ENCODE measurements at places on chromosomes 6 and 20.

DNA sequence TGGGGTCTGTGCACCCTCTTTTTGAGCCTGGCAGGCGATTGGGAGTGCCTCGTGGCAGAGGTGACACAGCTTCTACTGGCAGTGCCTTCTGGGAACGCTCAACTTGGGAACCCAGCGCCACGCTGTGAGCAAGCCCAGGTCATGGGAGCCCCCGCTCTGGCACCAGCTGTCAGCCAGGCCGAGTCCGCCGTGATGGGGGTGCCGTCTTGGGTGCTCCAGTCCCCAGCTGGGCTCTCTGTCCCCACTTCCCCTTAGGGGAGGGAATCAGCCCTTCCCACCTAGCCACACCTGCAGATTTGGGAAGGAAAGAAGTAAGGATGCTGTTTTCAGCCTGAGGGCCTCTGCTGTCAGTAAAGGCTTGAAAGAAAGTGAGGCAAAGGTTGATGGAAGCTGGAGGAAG, 31.0 kb upstream of the NTSR1 start:
- no peak for DNase-seq

GRCh38 chr6:118240878-118241528, 307.1 kb upstream of the PLN start:
- DNase-seq, result no peak

DNA sequence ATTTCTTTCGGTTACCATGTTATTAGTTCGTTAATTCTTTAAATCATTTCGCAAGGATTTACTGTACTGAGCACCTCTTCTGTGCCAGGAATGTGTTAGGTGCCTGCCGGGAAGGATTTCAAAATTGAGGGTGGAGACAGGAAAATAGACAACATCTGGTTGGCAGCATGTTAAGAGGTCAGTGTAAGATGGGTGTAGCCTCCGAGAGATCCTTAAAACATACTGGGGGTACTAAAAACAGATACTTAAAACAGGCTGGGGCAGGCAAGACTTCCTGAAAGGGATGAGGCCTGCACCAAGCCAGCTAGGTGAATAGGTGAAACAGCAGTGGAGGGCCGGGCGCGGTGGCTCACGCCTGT, 178.0 kb upstream of the SGK1 start:
- no peak for DNase-seq

DNA sequence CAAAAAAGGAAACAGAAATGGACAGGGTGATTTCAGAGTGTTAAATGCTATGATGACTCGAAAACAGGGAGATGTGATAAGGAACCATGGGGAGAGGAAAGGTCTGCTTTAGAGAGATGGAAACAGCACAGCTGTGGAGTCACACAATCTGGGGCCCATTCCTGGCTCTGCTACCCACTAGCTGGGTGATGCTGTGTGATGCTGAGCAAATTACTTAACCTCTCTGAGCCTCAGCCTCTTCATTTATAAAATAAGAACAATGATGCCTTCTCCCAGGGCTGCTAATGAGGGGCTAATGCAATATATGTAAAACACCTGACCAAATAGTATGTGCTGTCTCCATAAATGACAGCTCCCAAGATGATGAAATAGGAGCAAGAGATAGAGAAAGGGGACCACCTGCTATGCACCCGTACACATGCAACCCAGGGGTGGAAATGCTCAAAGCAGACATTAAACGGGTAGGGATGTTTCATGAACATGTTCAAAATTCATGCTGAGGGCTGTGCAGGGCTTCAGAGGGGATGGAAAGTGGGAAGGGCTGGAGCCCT, 27.7 kb downstream of the MDGA1 start:
- no peak for DNase-seq

GRCh38 chr6:106380407-106380806, 19.9 kb downstream of the CRYBG1 start:
- no peak for DNase-seq

DNA sequence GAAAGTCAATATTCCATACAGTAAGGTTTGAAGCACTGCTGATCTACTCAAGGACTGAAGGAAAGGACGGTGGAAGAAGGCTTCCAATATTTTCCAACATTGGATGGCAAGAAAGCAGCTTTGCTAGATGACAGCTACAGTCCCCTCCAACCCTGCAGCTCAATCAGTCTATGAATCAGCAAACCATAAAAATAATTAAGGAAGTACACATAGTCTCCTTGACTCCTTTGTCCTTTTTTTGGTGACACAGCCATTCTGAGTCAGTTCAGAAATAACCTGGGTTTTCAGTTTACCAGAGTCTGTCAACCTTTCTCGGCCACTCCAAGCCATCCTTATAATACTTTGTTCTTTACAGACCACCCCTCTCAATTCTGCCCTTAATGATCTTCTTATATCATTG, 232.5 kb downstream of the IBTK start:
- no peak for DNase-seq

GRCh38 chr6:44850312-44850711, 462.8 kb downstream of the CDC5L start:
- no peak for DNase-seq

- DNase-seq, result no peak
These were observed 387.8 kb upstream of the RUNX2 start for GRCh38 chr6:44940367-44940766.

DNA sequence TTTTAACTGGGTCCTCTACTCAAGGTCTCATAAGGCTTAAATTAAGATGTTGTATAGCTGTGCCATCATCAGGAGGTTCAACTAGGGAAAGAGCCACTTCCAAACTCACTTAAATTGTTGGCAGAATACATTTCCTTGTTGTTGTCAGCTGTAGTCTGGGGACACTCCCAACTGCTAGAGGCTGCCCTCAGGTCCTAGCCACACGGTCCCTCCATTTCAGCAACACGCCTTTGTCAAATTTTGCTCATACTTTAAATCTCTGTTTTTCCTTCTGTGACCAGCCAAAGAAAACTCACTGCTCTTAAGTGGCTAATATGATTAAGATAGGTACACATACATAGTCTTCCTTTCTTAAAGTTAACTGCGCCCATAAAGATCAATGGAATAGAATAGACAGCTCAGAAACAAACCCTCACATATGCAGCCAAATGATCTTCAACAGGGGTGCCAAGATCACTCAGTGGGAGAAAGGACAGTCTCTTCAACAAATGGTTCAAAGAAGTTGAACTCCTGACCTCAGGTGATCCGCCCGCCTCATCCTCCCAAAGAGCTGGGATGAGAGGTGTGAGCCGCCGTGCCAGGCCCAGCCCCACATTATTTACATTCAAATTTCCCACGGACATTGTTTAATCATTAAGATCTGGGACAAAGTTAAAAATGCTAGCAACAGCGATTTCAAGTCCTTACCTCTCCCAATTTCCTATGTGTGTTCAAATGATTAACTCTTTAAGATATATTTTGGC, 76.4 kb upstream of the ELOVL5 start:
- DNase-seq, result no peak

DNA sequence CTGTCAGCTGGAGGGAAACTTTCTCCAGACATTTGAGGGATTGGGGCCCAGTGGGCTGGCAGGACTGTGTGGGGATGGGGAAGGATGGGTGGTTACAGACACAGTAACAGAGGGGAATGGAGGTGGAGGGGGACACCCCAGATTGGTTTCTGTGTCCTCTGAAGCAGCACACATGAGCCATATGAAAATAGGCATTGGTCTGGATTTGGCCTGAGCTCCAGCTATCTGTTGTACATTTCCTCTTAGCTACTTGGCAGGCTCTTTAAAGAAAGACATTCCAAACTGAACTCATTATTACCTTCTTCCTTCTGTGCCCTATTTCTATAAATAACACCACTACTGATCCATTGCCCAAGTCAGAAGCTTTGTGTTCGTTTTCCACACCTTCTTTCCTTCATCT, 72.0 kb upstream of the PRL start:
- no peak for DNase-seq

- no peak for DNase-seq
These were observed 15.7 kb upstream of the TGM3 start for GRCh38 chr20:2280082-2280481.

DNA sequence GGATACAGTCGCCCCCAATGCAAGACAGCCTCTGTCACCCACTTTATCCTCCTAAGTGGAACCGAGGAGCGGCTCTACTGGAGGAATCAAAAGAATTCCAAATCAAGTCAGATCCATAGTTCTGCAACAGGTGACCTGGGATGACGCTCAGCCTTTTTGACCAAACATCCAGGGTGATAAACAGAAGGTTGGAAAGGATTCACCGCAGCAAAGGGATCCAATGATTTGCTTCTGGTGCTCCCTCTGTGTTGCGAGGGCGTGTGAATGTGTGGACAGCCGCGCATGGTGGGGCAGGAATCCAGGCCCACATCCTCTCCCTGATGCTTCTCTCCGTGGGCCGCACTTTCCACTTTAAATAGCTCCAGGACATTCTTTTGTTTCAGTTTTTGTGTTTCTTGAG, 116.8 kb upstream of the CDH4 start:
- no peak for DNase-seq

DNA sequence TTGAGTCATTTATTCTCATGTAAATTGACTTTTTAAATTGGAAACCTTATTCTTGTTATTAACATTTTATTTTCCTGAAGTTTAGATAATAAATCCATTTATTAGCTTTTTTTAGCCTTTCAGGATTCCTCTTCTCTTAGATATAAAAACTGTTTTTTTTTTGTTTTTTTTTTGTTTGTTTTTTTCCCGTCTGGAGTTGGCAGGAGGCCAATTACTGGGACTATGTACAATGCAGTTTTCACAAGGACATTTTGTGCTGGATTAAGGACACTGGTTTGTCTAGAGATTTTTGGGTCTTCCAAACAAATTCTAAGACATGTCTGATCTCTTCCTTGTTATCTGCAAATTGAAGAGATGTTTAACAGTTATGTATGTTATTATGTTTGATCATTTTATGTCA, 1.3 kb downstream of the BTNL2 start:
- DNase-seq, result no peak

DNA sequence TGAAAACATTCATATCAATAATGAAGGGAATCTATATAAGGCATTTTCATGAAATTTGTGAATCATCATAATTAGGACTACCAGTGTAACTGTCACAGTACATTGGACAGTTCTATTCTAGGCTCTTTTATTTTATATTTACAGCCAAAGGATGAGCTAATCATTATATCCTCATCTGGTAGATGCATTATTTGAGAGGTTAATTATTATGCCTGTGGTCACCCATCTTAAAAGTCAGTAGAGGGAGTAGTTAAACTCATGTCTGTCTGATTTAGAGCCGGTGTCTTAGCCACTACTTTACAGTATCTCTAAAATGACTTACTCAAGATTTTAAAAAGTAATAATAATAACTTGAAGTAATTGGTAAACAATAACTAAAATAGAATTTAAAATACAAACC, 899.3 kb upstream of the MAP3K7 start:
- no peak for DNase-seq

GRCh38 chr20:50392138-50392866, 117.9 kb upstream of the PTPN1 start:
- no peak for DNase-seq

DNA sequence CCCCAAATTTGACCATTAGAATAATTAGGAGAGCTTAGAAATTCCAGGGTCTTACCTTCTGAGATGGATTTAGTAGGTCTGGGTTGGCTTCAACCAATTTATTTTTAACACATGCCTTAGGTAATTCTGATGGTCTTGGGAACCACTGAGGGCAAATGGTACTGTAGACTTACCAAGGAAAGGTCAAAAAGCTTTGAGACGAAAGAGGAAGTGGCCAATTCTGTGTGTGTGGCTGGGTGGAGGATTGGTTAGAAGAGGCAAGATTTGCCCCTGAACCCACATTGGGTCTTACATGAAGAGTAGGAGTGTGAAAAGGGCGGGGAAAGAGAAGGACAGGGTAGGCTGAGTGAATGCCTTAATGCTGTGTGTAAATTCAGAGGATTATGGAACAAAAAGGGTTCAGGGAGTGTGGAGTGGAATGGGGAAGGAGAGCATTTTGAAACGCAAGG, 2.7 kb downstream of the ITCH start:
- no peak for DNase-seq

DNA sequence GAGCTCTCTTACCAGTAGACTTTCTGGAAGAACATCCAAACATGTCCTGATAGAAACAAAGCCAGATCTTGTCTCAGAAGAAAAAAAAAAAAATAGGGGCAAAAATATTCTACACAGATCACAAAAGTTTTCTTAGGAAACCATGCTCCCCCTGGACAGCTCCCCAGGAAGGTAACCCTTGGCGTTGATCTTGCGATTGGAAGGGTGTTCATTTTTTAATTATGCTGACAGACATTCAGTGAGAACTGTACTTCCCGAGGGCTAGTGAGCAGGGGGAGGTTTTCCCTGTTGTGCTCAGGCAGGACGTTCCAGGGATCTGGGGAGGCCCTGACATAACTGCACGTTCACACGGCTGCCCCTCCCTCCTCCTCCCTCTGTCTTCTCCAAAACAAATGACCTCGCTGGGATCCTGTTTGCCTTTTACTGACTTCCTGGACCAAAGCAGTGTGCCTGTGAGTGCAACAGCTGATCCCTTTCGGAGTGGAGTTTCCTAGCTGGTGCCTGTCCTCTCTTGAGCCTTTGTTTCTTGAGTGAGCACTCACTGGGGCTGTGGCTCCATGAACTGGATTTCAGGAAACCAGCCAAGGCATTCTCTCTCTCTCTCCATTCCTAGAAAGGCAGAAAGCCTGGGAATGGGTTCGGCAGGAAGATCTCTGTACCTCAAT, 46.7 kb downstream of the MARCKS start:
- DNase-seq, result no peak

- DNase-seq, result no peak
These were observed 14.1 kb upstream of the MAK start for GRCh38 chr6:10852361-10852960.

DNA sequence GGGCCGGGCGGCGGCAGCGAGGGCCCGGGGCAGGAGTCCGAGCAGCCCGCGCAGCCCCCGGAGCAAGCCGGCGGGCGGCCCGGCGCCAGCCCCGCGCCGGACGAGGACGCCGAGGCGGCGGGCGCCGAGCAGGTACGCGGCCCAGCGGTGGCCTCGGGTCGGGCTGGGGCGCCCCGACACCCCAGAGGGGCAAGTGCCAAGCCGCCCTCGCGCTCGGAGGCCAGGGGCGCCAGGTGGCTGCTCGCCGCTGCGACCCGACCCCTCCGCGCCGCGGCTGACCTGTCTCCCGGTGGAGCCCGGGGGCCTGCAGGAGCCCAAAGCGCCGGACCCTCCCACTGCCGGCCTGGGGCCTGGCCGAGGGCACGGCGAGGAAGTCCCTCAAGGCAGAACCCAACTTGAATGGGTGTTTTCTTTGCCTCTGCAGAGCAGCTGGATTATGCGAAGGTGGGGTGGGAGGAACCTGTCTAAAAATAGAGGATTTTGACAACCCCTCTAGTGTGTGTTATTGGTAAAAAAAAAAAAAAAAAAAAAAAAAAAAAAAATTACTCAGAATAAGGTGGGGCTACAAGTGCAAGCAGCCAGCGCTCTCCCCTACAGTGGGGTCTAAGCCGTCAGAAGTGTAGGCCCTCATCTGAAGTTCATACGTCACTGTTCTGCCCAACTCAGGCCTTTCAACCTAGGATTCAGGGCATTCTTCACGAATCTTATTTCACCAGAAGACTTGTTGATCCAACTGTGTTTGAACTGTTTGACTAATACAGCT, 609 bp downstream of the OGFRL1 start:
- DNase-seq, result no peak

GRCh38 chr20:33896509-33896908, 85.4 kb downstream of the CHMP4B start:
- no peak for DNase-seq
